Fibroblast of pulmonary artery (primary cell): ENCODE measurements at places on chromosomes 3 and 15.
A peak's percentile ranks its signal among the peaks of the same experiment; 100 is the strongest.

GRCh38 chr15:78308422-78309032, 9.1 kb upstream of the SKIC8 start:
- peak; percentile 72 for DNase-seq

DNA sequence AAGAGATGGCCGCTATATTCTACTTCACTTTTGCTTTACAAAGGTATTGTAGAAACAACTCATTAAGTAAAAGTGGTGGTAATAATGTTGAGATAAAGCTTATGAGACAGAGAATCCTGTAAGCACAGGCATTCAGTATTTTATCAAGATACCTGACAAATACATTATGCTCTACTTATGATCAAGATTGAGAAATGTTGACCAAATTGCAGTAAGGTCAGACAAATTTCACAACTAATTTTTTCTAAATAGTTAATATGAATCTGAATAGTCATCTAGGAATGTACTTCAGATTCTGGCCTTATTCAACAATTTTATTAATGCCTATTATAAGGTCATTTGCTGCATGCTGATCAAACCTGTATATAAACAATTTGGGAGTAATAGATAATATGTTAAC, 95.1 kb upstream of the MBNL1 start:
- no peak for DNase-seq

DNA sequence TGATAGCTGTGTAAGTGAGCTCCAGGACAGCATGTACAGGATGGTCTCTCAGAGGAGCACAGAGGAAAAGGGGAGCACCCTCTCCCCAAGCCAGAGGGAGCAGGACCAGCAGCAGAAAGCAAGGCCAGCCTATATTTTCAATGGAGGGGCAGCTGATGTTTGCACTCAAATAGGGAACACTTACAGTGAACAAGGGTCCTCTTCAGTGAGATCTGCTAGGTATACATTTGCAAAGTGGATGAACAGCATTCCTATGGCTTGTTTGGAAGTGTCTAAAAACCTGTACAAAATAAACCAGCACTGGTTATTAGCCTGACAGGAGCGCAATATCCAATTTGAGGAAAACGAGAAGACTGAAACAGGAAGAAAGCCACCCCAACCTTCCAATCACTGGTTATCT, 17.6 kb upstream of the MUSTN1 start:
- no peak for DNase-seq

DNA sequence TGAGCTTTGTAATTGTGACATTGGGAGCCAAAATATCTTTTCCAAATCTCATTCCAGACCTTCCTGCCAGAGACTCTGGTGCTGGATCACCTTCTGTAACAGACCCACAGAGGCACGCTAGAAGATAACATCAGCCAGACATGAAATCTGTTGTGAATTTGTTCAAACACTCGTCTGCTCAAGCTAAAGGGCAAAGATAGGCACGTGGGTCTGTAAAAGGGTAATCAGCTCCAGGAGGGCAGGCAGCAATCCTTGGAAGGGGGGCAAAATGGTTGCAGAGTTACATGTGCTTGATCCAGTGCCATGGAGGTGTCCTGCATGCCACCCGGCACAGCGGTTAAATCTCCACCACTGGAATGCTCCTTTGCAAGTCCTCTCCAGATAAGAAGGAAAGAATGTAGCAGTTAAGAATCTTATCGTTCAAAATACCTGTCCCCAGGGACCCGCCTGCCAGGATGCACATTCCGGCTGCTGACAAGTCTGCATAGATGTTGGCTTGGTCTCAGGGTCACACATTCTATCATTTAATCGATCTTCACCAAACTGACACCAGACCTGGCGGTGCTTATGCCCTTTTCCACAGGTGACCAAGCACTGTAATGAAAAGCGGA, 74.8 kb downstream of the ADAMTS9 start:
- DNase-seq, result no peak

- no peak for DNase-seq
Observed at GRCh38 chr3:39550354-39551051, 83.0 kb downstream of the MOBP start.
